ENCODE measurements at places on chromosomes 2 and 18. TPM values are rescaled to one million over a fixed set of nuclear protein-coding genes. Genes with fewer than 3 reads are reported as not detected.

DNA sequence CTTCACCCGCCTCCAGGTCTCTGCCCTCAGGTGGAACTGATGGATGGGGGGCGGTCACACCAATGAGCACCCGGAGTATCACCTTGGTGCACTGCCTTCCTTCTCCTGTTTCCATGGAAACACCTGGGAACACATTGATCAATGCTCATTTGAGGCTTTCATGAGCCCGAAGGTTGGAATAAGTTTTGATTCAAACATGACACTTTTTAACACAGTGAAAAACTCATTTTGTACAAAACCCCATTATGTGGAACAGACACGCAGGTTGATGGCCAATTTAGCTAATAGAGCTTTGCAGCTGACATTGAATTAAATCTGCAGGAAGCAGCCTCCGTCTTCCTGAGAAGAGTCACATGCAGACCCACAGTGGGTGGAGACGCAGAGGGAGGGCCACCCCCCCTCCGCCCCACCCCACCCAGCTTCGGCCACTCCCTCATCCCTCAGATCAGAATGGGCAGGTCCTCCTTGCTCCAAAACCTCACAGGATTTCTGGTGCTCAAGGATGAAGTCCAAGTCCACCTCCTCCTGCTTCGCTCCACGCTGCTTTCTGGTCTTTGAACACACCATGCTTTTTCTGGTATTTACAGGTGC lies 96.0 kb upstream of the MYCN start:
- DNase-seq = no peak

DNA sequence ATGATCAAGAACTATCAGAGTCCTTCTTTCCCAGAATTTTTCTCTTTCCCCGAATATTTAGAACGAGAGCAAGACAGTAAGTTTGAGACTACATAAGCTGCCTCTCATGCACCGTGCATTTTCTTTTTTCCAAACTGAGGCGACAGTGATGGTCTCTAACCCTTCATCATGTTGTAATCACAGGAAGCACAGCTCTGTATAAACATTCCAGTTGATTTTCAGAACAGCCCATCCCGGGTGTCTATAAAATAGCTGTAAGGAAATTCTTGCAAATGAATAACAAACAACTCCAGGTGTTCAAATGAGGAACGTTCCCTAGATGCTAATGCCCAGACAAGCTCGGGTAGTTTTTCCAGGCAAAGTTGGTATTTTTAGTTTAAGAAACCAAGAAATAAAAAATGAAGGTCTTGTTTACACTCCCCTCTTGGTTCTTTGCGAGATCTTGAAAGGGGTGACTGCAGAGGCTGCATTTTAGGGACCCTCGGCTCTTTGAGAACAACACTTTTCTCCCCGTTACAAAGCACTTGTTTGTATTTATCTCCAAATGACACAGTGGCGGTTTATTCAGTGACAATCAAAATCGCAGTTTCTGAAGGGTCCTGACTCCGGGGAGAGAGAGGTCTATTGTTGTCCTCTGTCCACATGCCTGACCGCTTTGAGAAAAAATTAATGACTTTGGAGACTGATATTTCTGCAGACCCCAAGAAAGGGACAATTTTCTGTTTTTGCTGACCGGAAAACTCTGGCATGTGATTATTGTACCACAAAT lies 101.1 kb upstream of the NCK2 start:
- DNase-seq = no peak

- DNase-seq = no peak
These were observed 84.8 kb downstream of the HS6ST1 start for GRCh38 chr2:128233790-128234395.

SPATA3 gene
- not detected for total RNA-seq

DNA sequence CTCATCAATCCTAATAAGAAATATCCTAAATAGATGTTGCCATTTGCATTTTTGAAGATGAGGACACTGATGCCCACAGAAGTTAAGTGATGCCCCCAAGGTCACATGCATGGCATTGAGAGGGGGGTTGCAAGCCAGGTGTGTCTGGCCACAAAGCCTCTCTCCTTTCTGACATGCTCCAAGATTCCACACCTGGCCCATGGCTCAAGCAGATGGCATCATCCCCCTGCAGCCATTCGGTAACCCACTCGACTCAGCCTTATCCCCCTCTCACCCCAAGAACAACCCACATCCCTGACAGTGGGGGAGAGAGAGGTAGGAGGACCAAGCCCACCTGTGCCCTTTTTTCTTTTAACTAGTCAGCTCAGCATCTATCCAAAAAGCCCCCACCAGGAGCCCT lies 16.5 kb upstream of the TEX51 start:
- no peak for DNase-seq

DNA sequence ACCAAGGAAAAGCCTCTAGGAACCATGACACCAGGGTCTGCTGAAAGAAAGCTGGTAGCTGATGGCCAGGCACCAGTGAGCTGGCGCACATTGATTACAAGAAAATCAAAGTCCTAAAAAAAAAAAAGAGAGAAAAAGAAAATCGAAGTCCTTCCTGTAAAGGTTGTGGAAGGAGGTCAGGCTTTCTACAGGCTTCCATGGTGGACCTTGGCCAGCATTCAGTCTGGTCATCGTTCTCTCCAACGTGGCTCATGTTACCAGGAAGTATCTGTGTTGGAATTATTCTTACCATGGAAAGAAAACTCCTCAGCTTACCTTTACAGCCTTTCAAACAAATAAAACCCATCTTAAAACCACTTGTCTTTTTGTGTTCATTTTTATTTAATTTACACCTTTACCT lies 65.6 kb downstream of the CYB5A start:
- no peak for DNase-seq

LIMS3 gene
- total RNA-seq = 0.31 TPM

DNA sequence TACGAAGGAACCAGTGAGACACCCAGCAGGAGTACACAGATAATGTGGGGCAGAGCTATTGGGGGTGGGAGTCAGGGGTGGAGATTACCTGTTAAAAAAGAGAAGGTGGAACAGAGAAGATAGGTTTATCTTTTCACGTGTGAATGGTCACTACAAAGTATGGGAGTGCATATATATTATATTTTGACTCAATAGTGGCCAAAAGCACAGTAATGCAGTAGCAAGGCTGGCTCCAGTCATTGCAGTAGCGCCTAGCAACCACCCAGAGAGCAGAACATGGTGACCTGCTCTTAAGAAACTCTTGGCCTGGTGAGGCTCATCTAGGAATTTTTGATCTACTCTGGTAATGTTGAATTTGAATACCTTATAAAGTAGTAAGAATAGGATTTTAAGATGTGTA lies 1.0 kb downstream of the IMPACT start:
- DNase-seq = peak; percentile 8

DNA sequence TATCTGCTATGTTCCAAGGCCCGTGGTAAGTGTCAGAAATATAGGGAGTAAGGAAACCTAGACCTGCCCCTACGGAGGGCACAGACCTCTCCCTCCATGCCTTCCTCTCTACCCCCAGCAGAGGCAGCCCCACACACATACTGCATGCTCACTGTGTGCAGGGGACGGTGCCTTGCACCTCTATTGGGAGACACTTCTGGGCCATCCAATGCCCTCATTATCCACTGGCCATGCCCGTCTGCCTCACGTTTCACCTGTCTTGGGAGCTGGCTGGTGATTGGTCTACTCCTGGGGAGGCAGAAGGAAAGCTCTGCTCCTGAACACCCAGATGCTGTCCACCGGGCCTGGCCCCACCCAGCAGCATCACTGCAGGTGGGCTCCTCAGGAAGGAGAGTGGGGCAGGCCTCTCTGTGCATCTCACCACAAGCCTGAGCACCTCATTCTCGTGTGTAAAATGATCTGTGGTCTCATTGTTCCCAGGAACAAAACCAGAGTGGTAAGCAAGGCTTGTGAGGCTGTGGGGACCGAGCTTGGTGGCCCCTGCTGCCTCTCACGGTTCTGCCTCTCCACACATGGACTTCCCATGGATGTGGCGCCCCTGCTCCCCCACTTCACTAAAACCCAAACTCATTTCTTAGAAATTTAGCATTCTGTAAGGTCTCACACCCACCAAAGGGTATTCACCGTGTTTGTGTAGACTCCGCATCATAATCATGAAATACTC lies 312.5 kb upstream of the HS6ST1 start:
- no peak for DNase-seq

DNA sequence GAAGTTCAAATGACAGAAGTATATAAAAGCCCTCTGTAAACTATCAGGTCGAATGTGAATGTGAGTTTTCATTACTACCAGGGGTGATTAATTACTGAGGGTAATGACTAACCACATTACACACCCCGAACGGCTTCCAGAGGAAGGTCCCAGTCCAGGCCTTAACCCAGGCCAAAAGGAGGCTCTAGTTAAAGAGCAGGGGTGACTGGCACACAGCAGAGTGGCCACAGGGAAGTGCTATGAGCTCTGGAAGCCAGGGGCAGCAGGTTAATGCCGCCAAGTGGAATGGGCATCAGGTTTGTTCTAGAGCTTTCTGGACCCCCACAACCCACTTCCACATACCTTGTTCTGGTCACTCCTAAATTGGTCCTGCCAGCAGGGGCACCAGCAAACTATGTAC lies 87.7 kb downstream of the BCL11A start:
- DNase-seq = no peak

MLPH gene
- total RNA-seq = 16.5 TPM

GRCh38 chr18:39611381-39612100 lies 2045.9 kb upstream of the CELF4 start:
- DNase-seq = peak; percentile 55

Measured in GM23338 (cell line).